ENCODE measurements at places on chromosomes 3 and 15.

DNA sequence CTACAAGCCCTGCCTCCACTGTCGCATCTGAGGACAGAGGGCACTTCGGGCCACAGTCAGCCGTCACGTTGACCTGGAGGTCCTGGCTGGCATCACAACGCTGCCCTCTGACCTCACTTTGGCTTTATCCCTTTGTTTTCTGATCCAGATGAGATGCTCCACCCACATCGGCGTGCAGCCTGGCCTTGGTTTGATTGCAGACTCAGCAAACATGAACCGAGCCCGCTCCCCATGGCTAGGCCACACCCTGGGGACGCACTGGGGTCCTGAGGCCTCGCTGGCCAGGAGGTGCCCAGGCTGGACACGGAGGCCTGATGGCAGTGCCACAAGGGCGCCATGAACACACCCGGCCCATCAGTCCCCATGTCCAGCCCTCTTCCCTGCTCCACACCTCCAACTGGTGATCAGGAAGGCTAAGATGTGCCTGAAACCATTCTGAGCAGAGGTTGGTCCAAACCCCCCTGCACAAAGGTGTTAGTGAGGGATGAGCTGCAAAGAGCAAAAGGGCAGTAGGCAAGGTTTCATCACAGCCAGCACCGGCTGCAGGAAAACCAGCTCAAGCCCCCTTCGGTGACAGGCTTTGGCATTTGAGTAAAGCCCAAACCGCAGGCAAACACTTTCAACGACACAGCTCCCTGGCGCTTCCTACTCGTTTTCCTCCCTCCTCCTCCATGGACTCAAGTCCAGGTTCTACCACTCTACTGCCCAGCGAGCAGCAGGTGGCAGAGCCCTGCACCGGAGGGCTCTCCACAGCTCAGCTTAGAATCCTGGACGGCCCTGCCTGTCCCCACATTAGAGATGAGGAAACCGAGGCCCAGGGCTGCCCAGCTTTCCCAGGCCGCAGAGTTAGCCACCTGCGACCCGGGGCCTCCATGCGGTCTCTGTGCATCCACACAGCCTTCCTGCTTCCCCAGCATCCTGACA lies 165.8 kb downstream of the NUP210 start:
- DNase-seq: no peak

DNA sequence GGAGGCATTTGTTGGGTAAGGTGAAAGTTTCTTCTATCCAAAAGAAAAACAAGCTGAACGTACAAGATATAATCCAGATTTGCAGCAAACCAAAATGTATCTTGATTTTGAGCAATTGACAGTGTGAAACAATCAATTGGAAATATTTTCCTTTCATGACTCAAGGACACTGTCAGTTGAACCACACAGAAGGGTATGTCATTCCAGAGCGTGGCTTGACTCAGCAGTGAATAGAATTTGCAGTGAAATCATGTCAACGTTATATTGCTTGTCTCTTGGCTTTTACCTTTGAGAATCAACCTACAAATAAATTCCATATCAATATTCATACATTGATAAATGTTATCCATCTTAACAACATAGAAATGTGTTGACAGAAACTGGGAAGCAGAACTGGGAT lies 78.2 kb downstream of the TM2D3 start:
- DNase-seq: no peak

GRCh38 chr3:173238091-173238490 lies 97.1 kb upstream of the SPATA16 start:
- no peak for DNase-seq

- DNase-seq: no peak
Observed at GRCh38 chr3:8775181-8775580, 5.8 kb upstream of the OXTR start.

DNA sequence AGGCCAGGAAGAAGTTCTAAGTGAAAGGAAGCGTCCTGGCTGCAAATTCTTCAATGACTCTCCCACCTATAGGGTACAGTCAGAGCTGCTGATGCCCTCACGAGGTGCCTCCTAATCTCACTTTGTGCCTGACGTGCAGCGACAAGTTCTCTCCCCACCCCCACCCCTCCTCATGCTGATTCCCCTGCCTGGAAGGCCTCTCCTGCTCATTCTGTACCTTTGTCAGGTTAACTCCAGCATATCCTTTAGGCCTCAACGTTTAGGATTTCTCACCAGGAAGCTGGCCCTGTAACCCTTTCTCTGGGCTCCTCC lies 25.0 kb downstream of the SLC12A8 start:
- DNase-seq: no peak

GRCh38 chr3:72332689-72333088 lies 515.6 kb downstream of the SHQ1 start:
- no peak for DNase-seq

GRCh38 chr3:64213962-64214379 lies 11.3 kb downstream of the PRICKLE2 start:
- no peak for DNase-seq

DNA sequence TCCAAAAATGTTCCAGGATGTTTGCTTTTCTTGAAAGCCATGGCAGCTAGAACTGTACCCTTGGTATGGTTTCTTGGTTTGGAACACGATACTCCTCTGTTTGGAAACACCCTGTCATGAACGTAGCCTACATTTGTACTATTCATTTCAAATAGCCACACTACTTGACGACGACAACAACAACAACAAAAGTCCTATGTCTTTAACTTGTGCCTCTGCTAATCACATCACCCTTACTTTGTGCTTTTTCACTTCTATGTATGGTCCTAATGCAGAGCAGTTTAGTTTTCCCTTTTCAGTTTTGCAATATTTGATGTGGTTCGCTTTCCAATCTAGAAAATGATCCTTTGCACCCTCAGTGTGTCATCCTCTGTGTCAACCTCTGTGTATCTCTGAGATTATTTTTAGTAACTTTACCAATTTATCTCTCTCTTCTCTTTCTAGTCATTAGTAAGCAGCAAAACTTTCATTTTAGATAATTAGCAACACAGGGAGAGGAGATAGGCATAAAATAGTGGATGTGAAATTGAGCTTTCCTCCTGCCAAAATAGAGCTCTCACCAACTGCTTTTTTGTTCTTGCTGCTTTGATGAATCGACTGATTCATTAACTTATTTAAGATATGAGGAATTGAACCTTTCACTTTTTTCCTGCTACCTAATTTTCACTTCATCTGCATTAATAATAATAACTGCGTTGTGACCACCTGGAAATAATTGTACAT lies 44.1 kb upstream of the TP63 start:
- no peak for DNase-seq

GRCh38 chr15:52466134-52466701 lies 62.5 kb downstream of the MYO5A start:
- DNase-seq: no peak

- DNase-seq: no peak
Observed at GRCh38 chr15:65072027-65072426, 4.2 kb upstream of the RASL12 start.

GRCh38 chr15:52006702-52007340 lies 12.2 kb upstream of the MAPK6 start:
- no peak for DNase-seq

DNA sequence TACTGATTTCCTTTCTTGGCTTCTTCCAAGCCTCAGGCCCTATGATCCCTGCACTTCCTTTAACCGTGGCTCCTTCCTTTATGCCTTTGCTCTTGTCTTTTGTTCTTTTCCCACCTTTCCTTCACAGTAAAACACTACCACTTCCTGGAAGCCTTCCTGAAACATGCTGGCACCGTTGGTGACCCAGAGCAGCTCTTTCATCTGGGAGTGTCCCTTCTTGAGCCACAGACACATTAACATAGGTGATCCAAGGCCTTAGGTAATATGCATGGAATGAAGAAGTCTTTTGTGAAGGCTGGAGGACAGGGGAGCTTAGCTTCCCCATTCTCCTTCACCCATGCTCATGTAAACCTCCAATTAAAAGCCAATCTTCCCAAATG lies 39.4 kb downstream of the AMOTL2 start:
- DNase-seq: no peak

- no peak for DNase-seq
Observed at GRCh38 chr3:59653405-59654122, 603.7 kb upstream of the CFAP20DC start.
